CD4-positive, alpha-beta T cell (primary cell): ENCODE measurements at places on chromosomes 13 and 19.

DNA sequence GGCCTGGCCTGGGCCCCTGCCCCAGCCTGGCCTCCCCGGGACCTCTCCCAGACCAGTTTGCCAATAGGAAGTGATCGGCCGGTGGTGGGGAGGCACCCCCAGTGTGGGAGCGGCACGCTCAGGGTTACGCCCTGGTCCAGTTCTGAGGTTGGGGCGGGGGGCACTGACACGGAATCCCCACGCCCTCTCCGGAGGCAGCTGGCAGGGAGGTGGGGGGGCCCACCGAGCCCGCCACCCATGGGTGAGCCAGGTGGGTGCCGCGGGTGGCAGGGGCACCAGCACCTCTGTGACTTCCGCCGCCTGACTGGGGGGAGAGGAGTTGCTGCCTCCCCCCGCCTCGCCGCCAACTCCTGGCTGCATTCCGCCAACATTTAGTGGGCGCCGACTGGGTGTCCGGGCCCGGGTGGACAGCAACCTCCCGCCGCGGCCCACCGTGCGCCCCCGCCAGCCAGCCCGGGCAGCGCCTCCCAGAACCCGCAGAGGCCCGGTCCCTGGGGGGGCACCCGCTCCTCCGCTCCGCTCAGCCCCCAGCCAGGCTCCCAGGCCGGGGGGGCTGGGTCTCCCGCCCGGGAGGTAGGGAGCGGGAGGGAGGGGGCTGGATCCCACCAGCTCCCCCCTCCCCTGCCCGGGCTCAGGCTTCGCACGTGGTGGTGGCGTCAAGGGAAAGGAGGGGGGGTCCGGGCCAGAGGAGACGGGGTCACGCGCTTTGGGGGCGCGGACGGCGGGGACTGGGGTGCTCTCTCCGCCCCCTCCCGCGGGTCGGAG, 2.0 kb downstream of the ZBTB7A start:
- peak; percentile 42 for DNase-seq

DNA sequence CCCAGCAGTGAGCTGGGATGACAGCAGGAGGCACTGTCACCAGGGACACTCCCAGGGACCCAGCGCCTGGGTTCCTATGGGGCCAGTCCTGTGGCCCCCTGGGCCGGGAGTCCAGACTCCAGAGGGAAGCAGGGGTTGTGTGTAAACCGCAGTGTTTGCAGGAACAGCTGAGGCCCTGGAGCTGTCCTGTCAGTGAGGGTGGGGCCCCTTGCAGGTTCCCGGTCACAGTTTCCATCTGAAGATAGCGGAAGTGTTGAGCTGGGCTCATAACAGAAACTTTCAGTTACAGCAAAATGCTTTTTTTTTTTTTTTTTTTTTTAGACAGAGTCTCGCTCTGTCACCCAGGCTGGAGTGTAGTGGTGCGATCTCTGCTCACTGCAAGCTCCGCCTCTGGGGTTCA, 17.7 kb upstream of the CSNK1G2 start:
- DNase-seq = no peak

- DNase-seq = no peak
These were observed 7.1 kb downstream of the KLF16 start for GRCh38 chr19:1856345-1856697.

DNA sequence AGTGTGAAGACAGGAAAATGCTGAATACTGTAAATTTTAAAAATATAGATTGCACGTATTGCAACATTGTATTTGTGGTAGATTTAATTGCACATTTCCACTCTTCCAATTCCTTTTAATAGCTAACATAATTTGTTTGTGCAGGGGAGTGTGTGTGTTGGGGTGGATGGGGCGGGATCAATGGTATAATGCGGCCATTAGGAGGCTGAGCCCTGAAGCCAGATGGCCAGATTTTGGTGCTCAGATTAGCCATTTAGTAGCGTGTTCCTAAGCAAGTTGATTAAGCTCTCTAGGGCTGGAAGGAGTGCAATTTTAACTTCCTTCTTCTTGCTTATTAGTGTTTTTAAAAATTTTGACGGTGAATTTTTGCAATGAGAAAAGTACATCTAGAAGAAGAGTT, 5.8 kb downstream of the OXGR1 start:
- no peak for DNase-seq

GRCh38 chr19:34556488-34556887, 74.9 kb downstream of the WTIP start:
- no peak for DNase-seq

- DNase-seq = no peak
These were observed 37.3 kb downstream of the SMARCA4 start for GRCh38 chr19:10998045-10998533.

- DNase-seq = no peak
These were observed 9.1 kb upstream of the TMEM255B start for GRCh38 chr13:113749967-113750366.
